Heart left ventricle (tissue), 16 donors: ENCODE measurements at places on chromosomes 3 and 15. TPM values are rescaled to one million over a fixed set of nuclear protein-coding genes. Genes with fewer than 3 reads are reported as not detected.

Gene SLC28A1
- polyA plus RNA-seq = 0.17 TPM

Gene ITIH1
- 0.04 TPM for polyA plus RNA-seq

Gene SLC27A2
- 0.04 TPM for polyA plus RNA-seq

Gene GRAMD2A
- 0.03 TPM for polyA plus RNA-seq

Gene LPP
- polyA plus RNA-seq = 20.5 TPM

Gene NTRK3
- 2.4 TPM for polyA plus RNA-seq

Gene CCDC191
- 1.0 TPM for polyA plus RNA-seq

Gene TM4SF1
- 99.4 TPM for polyA plus RNA-seq

Gene POTEB3
- polyA plus RNA-seq = not detected

- no peak for DNase-seq
Observed at GRCh38 chr3:129424185-129424841, 4.1 kb downstream of the EFCAB12 start.

DNA sequence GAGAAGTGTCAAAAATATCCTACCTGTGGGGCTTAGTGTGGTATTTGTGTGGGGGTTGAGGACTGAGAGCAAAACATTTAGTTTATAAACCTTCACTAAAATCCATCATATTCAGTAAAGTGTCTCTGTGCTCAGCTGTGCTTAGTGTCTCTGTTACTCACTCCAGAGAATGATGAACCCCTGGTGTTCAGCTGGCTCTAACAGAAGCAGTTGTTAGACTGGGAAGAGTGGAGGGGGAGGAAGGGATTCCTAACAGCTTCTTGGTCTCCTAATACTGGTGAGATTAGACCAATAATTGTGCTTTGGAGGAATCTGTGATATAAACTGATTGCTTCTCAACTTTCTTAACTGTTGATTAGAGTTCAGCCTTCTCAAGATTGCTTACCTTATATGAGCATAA, 1123.5 kb downstream of the ROBO2 start:
- no peak for DNase-seq

DNA sequence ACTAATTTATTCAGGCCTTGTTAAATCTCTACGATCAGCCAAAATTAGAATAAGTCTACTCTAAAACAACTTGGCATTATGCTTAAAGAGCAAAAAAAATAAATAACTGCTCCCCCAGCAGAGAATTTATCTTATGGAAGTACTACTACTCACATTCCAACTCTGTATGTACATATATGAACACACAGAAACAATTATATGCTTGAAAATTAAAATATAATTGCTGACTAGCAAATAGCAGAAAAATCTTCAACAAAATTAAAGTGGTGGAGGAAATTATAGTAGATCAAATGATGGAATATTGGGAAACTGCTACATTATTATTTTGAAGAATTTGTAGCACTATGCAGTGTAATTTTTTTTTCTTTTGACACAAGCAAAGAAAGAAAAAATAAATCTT, 580.9 kb downstream of the MECOM start:
- no peak for DNase-seq

GRCh38 chr3:132378846-132379245, 38.5 kb upstream of the DNAJC13 start:
- DNase-seq = no peak

- DNase-seq = no peak
Observed at GRCh38 chr3:65728138-65728537, 310.6 kb downstream of the MAGI1 start.

- no peak for DNase-seq
Observed at GRCh38 chr3:54858093-54858785, 69.6 kb downstream of the LRTM1 start.

- DNase-seq = no peak
Observed at GRCh38 chr3:70342149-70342548, 29.7 kb upstream of the MDFIC2 start.

GRCh38 chr3:123169492-123169929, 32.2 kb upstream of the SEC22A start:
- no peak for DNase-seq

- DNase-seq = no peak
Observed at GRCh38 chr15:66734961-66735908, 33.2 kb downstream of the SMAD6 start.

- no peak for DNase-seq
Observed at GRCh38 chr15:41408234-41408641, 5.9 kb upstream of the NDUFAF1 start.

DNA sequence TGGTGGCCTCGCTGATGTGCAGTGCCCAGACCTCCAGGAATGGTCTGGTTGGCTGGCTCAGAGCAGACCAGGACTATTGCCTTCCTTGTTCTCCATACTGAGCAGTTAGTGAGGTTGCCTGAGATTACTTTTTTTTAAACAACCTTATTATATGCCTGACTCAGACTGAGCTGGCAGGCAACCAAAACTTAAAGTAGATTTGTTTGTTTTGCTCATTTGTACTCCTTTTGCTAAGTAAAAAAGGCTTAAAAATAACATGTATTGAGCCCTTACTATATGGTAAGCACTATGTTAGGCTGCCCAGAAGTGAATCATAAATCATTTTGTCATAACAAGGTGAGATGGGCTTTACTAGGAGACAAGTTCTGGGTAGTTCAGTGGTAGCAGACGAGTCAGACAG, 92.4 kb downstream of the GHSR start:
- no peak for DNase-seq

GRCh38 chr3:52507359-52507758, 12.2 kb downstream of the STAB1 start:
- DNase-seq = no peak

GRCh38 chr3:128674161-128674784, 23.7 kb upstream of the RPN1 start:
- DNase-seq = no peak

GRCh38 chr15:94135486-94136147, 95.7 kb upstream of the MCTP2 start:
- DNase-seq = no peak

DNA sequence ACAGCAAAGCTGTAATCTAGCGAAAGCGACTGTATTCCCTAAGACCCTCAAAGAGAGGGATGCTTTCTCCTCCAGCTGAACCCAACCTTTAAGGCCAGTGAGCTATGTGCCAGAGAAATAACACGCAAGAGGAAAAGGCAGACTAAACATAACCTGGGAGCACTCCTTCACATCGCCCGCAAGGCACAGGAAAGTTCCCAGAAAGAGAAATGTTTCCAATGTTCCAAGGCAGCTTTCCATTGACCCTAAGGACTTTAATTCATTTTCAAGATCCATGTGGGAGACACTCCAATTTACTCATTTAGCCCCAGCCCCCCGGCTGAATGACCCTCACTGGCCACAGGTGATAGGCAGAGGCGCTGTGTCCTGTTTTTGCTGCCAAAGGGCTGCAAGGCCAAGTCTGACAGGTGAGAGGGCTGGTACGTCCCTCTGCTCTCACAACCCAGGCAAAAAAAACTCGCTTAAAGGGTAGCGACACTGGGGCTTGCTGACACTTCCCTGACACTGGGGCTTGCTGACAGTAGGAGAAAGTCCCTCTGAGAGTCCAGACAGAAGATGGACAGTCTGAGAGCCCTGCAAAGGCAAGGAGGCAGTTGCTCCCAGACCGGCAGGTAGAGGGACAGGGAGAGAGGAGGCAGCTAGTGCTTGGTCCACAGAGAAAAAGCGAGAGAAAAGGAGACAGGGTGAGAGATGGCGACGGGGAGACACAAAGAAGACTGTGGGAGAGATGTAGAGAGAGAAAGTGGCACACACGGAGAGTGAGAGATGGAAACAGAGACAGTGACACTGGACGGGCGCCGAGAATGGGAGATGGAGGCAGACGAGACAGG, 702 bp downstream of the ARHGEF3 start:
- DNase-seq = no peak

DNA sequence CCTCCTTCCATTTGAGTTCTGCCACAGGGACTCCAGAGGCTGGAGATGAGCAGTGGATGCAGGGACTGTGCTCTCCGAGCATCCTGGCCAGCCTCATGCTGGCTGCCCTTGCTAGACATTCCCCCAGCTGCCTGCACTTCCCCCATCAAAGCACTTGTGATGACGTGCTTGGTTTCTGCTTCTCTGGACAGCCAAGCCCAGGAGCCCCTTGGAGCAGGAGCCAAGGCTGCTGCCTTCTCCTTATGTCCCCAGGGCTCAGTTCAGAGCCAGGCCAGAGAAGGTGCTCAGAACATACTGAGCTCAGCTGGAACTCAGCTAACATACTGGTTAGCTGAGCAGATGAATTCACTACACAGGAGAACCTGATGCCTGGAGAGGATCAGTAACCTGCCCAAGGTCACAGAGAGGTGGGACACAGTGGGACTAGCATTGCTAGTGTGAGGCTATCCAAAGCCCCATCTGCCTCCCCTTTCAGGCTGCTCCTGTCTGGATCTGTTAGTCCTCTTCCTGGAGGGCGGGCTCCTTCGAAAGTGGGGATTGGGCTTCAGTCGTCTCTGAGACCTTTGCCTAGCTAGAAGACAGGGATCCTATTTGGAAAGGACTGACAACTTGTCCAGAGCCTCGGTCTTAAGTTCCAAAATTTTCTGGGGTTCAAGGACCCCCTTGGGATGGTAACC, 4.3 kb downstream of the PCBP4 start:
- DNase-seq = no peak

DNA sequence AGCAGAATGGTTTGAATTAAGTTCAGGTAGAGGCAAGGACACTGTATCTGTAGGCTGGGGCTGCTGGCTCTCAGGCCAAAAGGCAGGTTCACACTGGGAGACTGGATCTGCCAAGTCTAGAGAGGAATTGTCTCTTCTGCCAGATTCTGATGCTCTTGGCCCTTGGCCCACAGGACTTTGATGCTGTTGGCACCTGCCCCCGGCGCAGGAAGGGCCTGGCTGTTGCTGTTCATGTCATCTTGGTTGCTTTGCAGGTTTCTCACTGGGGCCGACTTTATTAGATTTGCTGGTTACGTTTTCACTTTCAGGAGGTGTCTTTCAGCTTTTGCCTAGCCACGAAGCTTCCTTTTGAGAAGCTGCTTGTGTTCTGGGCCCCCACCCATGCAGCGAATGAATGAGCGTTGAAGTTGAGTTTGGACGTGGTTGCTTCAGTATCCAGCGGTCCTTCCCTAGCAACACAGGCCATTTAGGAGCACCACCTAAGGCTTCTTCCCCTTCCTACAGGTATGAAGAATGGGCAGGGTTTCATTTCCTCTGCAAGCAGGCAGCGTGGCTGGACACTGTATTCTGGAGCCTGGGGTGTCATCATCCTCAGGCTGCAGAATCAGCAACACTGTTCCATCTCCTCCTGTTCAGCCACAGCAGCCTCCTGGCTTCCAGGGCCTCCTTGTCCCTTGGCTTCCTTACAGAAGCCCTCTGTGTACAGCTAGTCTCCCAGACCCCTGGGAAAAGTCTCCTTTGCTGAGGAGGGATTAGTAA, 65.6 kb upstream of the PRR23C start:
- peak; percentile 42 for DNase-seq

- no peak for DNase-seq
Observed at GRCh38 chr15:49649987-49650386, 29.1 kb downstream of the DTWD1 start.

DNA sequence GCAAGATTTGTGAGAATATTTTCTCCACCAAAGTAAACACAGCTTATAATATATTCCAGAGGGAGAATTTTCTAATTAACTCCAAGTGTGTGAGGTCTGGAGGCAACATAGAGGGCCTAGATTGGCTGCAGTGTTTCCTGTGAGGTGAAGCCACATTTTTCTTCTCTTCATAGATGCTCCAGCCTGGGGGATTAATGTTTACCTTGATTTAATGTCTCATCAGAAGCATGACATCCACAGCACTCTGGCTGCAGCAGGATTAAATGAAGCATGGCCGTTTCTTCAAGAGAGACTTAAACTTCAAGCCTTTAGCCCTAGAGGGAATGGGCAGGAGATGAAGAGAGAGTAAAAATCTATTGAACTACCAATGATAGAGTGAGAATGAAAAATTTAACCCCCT, 137.9 kb upstream of the ZBTB20 start:
- no peak for DNase-seq

GRCh38 chr3:56960234-56960917, 100.1 kb upstream of the SPATA12 start:
- DNase-seq = no peak

DNA sequence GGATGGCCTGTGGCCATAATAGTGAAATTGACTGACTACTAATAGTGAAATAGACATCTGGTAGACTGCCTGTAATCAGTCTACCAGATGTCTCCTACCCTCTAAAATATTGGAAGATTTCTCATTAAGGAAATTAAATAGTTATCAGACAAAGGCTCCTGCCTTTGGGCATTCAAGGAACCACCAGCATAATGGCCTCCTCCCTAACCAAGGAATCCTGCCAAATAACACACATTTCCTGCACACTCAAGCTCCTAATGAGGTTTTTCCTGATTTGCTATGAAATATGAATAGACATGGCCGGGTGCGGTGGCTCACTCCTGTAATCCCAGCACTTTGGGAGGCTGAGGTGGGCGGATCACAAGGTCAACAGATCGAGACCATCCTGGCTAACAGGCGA, 14.6 kb downstream of the NUSAP1 start:
- DNase-seq = no peak

- DNase-seq = no peak
Observed at GRCh38 chr3:56980243-56980642, 80.2 kb upstream of the SPATA12 start.

DNA sequence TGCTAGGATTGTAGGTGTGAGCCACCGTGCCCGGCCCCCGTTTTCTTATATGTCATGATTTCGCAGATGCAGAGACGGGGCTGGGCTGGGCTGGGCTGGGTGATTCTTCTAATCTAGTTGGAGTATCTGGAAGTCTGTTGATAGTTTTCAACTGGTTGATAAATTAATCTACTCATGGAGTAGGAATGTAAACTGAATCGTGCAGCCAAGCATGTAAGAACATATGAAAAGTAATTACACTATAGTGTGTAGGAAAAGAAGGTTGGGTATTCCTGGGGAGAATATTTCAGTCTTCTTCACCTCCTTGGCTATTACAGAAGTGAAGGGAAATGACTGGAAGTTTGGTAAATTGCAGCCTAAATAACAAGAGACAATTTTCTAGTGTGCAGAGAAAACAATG, 82.6 kb upstream of the MAGI1 start:
- DNase-seq = no peak

DNA sequence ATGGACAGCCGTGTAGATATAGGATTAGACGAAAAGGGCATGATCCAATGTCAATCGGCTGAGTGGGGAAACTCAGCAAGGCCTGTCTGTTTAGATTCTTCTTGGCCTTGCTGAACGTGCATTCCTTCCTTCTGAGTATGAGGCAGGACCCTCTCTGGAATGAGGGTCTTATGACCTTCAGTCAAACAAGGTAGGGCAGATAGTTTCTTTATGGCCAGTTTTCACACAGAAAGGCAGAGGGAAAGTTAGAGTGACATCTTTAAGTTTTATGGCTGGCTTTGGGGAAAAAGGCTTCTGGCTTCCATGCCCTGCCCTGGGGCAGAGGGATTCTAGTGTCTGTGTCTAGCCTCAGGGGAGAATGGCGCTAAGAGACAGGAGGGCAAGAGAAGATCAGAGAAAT, 29.7 kb downstream of the ARNT2 start:
- no peak for DNase-seq

DNA sequence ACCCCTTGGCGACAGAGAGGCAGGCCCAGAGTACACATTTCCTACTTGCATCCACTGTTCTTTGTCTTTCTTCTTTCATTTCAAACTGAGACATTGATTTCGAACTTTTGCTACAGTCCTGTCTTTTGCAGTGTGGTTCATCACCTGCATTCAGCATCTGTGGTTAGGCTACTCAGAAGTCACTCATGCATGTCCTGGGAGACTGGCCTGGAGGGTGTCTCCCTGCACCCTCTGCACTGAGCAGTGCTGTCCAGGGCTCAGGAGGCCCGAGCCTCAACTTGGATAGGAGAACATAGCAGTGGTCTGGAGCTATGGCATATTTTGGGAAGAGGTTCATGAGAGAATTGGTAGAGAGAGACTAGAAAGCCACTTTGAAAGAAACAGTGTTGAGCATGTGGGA, 240.2 kb upstream of the TPRG1 start:
- no peak for DNase-seq
